ENCODE measurements at places on chromosomes 3 and 15.

DNA sequence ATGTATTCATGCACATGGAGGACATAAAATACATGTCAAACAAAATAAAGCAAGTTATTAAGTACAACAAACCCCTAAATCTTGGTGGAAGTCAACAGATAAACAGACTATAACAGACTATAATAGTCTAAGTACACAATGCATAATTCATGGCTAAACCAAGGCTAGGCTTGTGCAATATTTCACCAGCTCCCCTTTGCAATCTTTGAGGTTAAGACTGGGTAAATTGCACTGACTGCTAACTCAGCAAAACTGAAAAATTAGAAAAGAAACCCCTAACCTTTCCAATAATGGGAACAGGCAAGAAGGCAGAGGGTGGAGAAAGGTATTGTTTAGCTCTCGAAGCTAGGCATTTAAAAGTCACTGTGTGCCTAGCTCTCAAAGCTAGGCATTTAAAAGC is 304.9 kb upstream of the WNT5A start:
- no peak for DNase-seq

DNA sequence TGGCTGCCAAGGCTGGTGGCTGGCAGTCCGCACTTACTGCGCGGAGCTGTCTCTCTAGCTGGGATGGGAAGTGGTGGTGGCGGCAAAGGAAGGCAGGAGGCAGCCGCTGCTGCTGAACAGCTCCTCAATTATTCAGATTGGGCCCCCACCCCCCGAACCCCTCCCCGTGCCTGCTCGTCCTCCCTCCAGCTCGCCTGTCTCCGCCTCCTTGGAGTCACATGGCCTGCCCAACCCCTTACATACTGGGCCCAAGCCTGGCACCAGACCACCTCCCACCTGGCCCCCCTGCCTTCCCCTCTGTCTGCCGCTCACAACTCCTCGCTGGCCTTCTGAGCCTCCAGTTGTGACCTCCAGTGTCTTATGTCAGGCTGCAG is at the start of gene SLC7A14:
Gene SLC7A14, minus strand, starts transcription at position 139 of the 374 bp plus-strand sequence. CDS start 59,139 bp downstream, outside the sequence.
- DNase-seq = no peak

GRCh38 chr3:19107719-19108118 is 40.6 kb upstream of the KCNH8 start:
- no peak for DNase-seq

GRCh38 chr15:76312540-76313174 is 1.4 kb upstream of the ETFA start:
- DNase-seq = no peak

DNA sequence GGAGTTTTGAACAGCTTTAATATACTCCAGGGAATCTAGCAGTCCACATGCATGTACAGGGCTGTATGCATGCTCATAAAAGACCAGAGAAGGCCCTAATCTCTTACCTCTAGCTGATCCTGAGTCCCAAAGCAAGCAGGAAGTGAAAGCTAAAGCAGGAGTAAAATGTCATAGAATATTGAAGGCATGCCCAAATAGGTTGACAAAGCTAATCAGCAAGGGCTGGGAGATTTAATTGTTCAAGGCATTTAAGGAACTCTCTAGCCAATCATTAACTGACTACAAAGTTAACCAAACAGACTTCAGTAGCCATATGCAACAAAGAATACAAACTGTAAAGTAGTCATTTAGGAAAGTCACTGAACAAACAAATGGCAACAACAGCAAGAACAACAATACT is 85.8 kb upstream of the KBTBD8 start:
- no peak for DNase-seq

DNA sequence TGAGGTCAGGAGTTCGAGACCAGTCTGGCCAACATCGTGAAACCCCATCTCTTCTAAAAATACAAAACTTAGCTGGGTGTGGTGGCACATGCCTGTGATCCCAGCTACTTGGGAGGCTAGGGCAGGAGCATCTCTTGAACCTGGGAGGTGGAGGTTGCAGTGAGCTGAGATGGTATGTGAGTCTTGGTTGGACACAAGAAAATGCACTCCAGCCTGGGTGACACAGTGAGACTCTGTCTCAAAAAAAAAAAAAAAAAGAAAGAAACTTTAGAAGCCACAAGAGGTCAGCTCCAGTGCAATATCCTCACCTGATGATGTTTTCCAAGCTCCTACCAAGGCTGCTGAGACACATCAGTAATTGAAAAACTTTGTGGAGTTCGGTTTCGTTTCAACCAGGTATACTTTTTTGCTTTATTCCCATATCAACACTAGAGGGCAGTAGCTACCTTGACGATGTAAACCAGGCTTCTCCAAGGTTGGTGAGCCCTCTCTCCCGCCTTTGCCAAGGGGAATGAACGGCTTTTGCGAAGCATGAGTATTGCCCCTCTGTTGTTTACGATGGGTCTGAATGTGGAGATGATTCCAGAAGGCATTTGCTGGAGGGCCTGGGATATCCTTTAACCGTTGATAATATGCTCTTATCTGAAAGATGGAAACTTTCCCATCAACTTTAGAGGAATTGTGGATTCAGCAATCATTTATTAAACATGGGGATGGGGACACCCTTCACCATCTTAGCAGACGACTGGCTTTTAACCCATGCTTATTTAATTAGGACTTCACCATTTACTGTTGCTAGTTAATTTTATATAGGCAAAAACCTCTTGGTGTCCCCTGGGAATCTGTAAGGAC is 202.8 kb downstream of the SV2B start:
- DNase-seq = peak; percentile 15

- DNase-seq = no peak
Measured at GRCh38 chr3:195511136-195511535, 32.0 kb downstream of the PPP1R2 start.

All from caudate nucleus (tissue), 63 donors.